Testis (tissue), 5 donors: ENCODE measurements at places on chromosomes 5 and 9. TPM values are rescaled to one million over a fixed set of nuclear protein-coding genes. Genes with fewer than 3 reads are reported as not detected.
A peak's percentile ranks its signal among the peaks of the same experiment; 100 is the strongest.

DNA sequence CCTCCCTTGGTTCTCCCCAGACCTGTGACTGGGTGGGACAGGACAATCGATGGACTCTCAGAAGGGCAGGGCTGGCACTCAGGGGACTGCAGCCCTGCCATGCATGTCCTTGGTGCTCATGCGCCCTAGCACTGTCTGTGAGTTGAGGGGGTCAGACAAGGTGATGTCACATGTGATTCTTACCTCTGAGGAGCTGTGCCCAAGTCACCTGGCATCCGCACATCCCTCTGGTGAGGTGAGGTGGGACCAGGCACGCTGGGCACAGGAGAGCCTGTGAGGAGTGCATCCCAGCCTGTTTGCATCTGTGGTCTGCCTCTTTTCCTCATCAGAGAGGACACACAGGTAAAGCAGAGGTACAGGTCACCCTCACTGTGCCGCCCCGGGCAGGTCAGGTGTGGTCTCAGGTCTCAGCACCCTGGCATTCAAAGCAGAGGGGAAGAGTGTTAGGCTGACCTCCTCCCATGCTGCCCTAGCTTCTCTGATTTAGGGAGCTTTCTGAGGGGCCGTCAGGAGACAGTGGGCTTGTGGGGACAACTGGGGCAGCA is 14.8 kb downstream of the TRIP13 start:
- DNase-seq = peak; percentile 9
- H3K27ac ChIP-seq = no peak overlapping the region
- no peak overlapping the region for H3K4me3 ChIP-seq
- no peaks in the 10 kb centered on the region for H3K36me3 ChIP-seq

Gene PAIP2
- 142 TPM for total RNA-seq

Gene CDO1
- total RNA-seq = 41.3 TPM

DNA sequence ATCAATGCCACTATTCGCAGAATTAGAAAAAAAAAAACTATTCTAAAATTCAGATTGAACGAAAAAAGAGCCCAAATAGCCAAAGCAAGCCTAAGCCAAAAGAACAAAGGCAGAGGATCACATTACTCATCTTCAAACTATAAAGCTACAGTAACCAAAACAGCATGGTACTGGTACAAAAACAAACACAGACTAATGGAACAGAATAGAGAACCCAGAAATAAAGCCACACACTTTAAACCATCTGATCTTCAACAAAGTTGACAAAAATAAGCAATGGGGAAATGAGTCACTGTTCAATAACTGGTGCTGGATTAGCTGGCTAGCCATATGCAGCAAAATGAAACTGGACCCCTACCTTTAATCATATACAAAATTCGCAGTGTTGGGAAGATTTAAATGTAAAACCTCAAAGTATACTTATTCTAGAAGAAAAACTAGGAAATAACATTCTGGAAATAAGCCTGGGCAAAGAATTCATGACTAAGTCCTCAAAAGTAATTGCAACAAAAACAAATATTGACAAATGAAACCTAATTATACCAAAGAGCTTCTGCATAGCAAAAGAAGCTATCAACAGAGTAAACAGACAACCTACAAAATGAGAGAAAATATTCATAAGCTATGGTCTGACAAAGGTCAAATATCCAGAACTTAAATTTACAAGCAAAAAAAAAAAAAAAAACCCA is 153.7 kb downstream of the NDUFS4 start:
- H3K27me3 ChIP-seq = no peaks in the 10 kb centered on the region
- DNase-seq = no peak
- no peaks in the 10 kb centered on the region for H3K4me1 ChIP-seq
- no peak overlapping the region for H3K27ac ChIP-seq

Gene SH3TC2
- total RNA-seq = 136 TPM

- H3K27ac ChIP-seq = no peak overlapping the region
- H3K4me1 ChIP-seq = peaks cover 3% of the 10 kb centered on the region
- no peaks in the 10 kb centered on the region for H3K36me3 ChIP-seq
- no peaks in the 10 kb centered on the region for H3K27me3 ChIP-seq
- DNase-seq = no peak
These were observed 68.3 kb upstream of the ZSWIM6 start for GRCh38 chr5:61263561-61264272.

- H3K36me3 ChIP-seq = no peaks in the 10 kb centered on the region
- peak overlapping the region; percentile 60 for H3K4me3 ChIP-seq
- DNase-seq = no peak
- peaks cover 37% of the 10 kb centered on the region for H3K4me1 ChIP-seq
These were observed 1.3 kb upstream of the NRARP start for GRCh38 chr9:137303151-137303892.

DNA sequence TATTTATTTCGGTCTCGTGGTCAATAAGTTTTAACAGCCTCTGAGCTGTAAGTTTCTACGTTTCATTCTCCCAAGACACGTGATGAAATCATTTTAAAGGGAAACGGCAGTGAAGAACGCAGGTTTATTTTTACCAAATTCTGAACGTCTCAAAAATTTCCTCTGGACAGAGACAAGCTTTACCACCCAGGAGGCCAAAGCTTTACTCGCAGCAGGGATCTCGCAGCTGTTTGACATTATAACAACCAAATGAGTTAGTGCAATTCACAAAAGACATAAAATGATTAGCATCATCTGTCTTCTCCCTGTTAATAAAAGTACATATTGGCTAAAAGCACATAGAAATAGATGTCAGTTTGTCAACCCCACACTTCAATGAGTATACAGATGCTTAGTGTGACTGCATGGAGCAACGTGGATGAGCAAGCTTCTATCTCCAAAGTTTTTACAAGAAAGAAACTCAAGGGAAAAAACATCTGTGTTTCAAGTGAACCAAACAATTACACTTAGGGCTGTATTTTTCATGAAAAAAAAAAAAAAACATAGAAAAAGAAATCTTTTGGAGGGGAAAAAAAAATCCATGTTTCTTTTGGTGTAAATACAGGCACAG is 2.5 kb downstream of the SEMA5A start:
- no peaks in the 10 kb centered on the region for H3K27me3 ChIP-seq
- no peak overlapping the region for H3K4me3 ChIP-seq
- H3K27ac ChIP-seq = peak overlapping the region; percentile 57

- no peak overlapping the region for H3K27ac ChIP-seq
- H3K4me3 ChIP-seq = no peak overlapping the region
- H3K27me3 ChIP-seq = no peaks in the 10 kb centered on the region
- no peaks in the 10 kb centered on the region for H3K36me3 ChIP-seq
- no peaks in the 10 kb centered on the region for H3K4me1 ChIP-seq
These were observed 286.9 kb downstream of the PLK2 start for GRCh38 chr5:58172946-58173345.

DNA sequence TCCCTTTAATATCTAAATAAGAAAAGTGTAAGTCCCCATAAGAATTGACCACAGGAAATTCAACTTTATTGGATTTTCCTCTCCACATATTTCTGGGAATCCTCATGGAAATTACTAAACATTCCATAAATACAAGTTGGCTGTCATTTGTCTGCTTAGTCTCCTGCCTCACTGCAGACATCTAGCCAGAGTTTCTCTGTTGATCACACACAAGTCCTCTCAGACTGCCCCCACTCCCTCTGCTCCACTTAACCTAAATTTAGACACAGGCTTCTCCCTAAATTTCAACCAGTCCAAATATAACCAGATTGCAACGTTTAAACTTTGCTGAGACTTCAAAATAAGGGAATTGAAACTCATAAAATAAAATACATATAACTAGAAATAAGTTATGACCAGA is 982.1 kb downstream of the DTWD2 start:
- no peak overlapping the region for H3K27ac ChIP-seq
- no peak overlapping the region for H3K4me3 ChIP-seq
- H3K36me3 ChIP-seq = no peaks in the 10 kb centered on the region
- no peaks in the 10 kb centered on the region for H3K27me3 ChIP-seq

Gene WHRN
- total RNA-seq = 181 TPM

DNA sequence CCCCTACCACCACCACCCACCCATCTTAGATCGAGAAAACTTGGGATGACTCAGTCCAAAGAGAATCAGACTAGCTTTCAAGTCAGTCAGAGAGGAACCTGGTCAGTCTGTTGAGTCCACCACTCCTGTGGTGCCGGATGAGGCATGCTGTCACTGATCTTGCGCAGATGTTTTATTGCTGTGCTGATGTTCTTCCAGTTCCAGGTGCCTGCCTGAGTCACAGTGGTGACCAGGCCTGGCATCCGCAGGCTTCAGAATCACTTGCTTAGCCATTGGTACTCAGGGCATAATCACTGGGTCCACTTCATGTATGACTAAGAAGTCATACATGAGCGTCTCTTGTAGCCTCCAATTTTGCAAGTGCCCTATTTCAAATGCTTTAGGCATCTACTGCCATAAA is 114.1 kb downstream of the MUSK start:
- DNase-seq = no peak
- H3K4me1 ChIP-seq = peaks cover 2% of the 10 kb centered on the region
- no peaks in the 10 kb centered on the region for H3K36me3 ChIP-seq
- H3K27me3 ChIP-seq = no peaks in the 10 kb centered on the region
- H3K27ac ChIP-seq = no peak overlapping the region

Gene CARD6
- 3.1 TPM for total RNA-seq

DNA sequence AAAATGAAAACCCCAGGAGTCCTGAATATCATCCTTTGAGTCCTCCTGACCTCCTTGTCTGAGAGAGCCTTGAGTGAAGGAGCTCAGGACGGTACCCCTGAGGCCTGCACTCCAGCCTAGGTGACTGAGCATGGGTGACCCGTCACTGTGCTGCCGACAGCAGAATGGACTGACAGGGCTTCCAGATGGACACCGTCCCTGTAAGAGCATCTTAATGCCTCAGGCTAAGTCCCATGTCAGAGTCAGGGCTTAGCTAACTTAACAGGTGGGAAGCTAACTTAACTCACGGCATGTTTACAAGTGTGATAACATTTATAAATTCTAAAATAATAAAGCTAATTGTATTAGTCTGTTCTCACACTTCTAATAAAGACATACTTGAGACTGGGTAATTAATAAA is 68.3 kb downstream of the IL6ST start:
- no peak for DNase-seq
- H3K27me3 ChIP-seq = no peaks in the 10 kb centered on the region
- H3K36me3 ChIP-seq = no peaks in the 10 kb centered on the region
- no peak overlapping the region for H3K4me3 ChIP-seq
- H3K4me1 ChIP-seq = no peaks in the 10 kb centered on the region

Gene NUTM2F
- 1.1 TPM for total RNA-seq

DNA sequence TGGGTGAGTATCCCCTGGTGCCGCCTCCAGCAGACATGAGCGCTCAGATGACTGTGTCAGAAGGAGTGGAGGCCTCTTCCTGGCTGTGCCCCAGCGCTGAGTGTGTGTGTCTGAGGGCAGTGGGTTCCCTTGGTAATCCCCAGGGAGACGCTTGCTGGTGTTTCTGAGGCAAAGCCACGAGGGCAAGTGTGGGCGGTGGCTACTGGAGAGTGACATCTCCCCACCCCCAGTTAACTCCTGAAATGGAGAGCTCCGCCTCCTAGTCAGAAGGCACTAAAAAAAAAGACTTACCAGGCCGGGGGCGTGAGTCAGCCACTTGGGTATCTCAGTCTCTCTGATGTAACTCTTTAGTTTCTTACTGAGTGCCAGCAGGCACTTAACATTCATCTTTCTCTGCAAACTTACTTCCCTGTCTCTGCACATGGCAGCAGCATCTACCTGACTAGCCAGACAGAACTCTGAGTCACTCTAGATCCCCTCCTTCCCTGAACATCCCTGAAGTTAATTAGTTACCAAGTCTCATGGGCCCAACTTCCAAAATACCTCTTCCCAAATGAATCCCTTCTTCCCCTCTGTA is 19.3 kb downstream of the ORM2 start:
- H3K4me3 ChIP-seq = no peak overlapping the region
- H3K27me3 ChIP-seq = no peaks in the 10 kb centered on the region
- peak; percentile 48 for DNase-seq
- no peak overlapping the region for H3K27ac ChIP-seq
- H3K4me1 ChIP-seq = no peaks in the 10 kb centered on the region

GRCh38 chr5:80010754-80011392 is 19.8 kb upstream of the MTX3 start:
- H3K4me3 ChIP-seq = no peak overlapping the region
- no peak overlapping the region for H3K27ac ChIP-seq

- no peaks in the 10 kb centered on the region for H3K4me1 ChIP-seq
- H3K4me3 ChIP-seq = no peak overlapping the region
- H3K36me3 ChIP-seq = no peaks in the 10 kb centered on the region
- no peak for DNase-seq
- H3K27me3 ChIP-seq = no peaks in the 10 kb centered on the region
These were observed 200.2 kb upstream of the PANK3 start for GRCh38 chr5:168779333-168779732.

Gene SPINK7
- total RNA-seq = not detected

DNA sequence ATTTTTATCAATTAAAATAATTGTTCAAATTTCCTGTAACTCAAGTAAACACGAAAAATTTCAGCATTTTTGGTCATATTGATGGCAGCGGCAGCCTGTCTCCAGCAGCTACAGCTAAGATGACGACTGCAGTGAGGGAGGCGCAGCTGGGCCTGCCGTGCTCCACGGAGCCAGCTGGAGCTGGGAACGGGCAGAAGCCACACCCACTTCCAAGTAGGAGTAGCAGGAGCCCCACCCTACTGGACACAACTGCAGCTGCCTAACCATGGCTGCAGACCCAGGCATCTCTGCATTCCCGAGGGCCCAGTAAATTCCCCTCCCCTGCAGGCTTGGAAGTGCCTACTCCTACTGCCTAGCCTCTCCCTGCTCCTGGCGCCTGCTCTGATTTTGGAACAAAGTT is 2031.7 kb downstream of the EFNA5 start:
- H3K27ac ChIP-seq = no peak overlapping the region
- no peaks in the 10 kb centered on the region for H3K27me3 ChIP-seq
- no peaks in the 10 kb centered on the region for H3K4me1 ChIP-seq
- H3K36me3 ChIP-seq = no peaks in the 10 kb centered on the region

Gene SYK
- 51.1 TPM for total RNA-seq

DNA sequence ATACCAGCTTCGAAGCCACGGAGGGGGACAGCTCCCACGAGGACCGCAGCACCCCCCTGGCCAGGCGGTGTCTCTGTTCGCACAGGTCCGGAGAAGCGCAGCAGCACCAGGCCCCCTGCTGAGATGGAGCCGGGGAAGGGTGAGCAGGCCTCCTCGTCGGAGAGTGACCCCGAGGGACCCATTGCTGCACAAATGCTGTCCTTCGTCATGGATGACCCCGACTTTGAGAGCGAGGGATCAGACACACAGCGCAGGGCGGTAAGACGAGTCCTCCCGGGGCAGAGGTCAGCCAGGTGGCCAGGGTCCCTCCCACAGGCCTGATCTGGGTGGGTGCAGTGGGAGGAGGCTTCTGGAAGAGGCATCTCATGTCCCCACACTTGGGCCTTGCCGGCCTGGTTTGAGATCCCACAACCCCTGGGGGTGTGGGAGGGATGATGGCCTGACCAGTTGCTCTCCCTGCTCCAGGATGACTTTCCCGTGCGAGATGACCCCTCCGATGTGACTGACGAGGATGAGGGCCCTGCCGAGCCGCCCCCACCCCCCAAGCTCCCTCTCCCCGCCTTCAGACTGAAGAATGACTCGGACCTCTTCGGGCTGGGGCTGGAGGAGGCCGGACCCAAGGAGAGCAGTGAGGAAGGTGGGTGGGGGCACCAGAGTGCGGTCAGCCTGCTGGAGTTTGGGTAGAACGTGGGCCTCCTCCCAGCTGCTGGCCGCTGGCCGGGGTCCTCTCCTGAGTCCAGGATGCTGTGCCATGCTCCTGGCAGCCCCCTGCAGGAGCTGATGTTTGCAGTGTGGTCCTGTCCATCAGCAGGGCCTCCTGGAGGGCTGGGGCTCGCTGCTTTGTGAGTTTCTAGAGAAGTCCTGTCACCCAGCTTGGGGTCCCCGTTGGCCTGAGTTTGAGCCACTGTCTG is 2.8 kb upstream of the AJM1 start:
- H3K4me3 ChIP-seq = no peak overlapping the region
- H3K4me1 ChIP-seq = peaks cover 34% of the 10 kb centered on the region
- H3K36me3 ChIP-seq = no peaks in the 10 kb centered on the region
